ENCODE measurements at places on chromosomes 16 and 17. TPM values are rescaled to one million over a fixed set of nuclear protein-coding genes. Genes with fewer than 3 reads are reported as not detected.

- no peak for DNase-seq
Observed at GRCh38 chr16:212999-213398, 16.2 kb downstream of the LUC7L start.

DNA sequence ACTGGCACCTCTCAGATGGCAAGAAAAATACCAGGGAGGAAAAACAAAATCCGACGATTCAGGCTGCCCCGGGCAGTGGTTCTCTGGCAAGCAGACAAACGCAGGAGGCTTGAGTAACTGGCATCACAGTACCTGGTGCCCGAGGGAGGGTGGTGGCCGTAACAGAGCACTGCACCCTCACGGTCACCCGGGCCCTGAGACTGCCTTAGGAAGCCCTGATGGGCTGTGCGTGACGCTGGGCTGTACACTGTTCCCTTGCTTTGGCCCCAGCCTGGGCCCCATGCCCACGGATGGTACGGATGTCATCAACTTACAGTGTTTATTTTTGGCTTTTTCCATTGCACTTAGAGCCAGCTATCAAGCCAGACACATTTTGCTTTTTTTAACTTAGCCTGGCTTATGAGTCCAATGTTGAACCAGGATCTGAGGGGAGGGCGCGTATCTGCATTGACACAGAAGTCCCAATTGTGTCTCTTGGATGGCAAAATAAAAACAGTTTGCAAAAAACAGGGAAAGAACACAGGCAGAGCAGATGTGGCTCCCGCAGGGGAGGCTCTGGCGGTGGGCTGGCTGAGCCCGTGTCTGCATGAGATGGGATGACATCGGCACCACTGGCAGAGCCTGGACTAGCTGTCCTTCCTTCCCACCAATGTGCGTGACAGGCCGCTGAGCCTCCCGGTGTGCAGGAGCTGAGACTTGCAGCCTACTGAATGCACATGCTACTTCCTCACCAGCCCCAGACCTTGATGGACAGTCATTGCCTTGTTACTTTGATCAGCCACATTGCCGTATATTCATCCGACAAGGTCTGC lies 287.7 kb downstream of the FOXL1 start:
- DNase-seq: peak; percentile 42

The THOC6 gene
- 47.3 TPM for total RNA-seq

- DNase-seq: no peak
Observed at GRCh38 chr17:57478478-57479250, 222.3 kb downstream of the MSI2 start.

DNA sequence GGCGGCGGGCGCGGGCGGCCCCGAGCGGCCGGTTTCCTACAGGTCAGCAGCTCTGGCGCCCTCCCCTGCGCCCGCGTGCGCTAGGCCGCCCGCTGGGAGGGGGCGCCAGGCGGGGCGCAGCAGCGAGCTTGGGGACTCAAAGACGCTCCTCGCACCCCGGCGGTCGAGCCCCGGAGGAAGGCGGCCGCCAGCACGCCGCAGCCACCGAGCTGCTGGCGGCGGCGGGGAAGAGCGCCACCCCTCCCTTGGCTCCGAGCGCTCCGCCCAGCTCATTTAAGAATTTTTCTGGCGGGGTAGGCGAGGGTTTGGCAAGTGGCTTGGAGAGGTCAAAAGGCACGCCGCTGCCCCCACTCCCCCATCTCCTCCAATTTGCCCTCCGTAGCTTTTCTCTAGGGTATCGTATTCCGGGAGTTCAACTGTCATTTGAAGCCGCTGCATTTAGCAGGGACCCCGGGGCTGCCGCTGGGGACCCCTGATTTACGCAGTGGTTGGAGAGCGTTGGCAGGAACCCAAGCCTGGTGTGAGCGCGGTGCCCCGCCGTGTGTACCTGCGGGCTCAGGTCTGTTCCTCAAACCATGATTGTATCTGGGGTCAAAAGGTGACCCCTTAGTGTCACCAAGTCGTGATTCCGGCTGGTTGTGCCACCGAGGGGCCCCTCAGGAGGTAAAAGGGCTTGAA lies 59.5 kb upstream of the GSE1 start:
- peak; percentile 50 for DNase-seq

The KCNJ2 gene
- total RNA-seq: 0.36 TPM

- no peak for DNase-seq
Observed at GRCh38 chr17:12445331-12445730, 220.4 kb upstream of the MYOCD start.

DNA sequence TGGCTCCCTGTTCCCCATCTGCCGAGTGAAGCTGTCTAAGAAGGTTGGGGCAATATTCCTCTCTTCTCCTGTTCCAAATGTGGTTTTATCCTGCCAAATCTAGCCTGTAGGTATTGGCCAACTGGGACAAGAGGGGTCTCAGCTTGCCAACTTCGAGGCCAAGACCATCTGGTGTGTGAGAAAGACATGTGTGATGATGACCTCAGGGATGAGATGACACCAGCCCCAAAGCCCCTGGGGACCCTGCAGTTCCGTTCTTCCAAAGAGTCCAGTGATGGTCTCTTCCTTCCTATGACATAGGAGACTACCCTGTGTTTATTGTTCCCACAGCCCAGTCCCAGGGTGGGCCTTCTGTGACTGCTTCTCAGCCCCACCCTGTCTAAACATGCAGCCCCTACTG lies 34.8 kb upstream of the ADAMTS18 start:
- DNase-seq: no peak

The PRAC1 gene
- total RNA-seq: 33.5 TPM

The ADAP2 gene
- total RNA-seq: 2.5 TPM

DNA sequence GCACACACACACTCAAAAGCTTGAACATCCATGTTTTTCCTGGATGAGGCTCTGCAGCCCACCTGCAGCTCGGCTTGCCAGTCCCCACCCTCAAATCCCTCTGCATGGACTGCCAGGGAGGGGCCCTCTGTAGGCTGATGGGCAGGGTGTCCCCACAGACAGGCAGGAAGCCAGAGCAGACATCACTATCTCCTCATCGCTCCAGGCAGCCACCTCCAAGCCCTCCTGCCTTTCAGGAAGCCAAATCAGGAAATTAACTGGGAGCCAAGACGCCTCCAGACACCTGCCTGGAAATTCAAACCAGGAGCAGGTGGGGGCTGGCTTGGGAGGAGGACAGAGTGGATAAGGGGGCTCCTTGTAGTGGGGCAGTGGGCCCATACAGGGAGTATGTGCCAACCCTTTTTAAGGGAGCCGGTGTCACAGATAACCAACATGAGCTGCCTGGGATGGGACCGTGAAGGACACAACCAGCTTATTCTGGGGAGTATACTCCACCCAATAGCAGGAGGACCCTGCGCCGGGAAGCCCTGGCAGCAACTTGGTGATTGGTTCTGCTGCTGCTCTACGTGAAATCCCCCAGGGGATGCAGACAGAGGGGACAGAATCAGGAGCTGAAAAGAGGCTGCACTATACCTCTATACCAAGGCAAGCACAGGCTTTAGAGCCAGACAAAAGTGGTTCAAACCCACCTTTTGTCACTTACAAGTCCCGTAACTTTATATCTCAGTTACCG lies 139.1 kb downstream of the CCT6B start:
- DNase-seq: no peak

- DNase-seq: peak; percentile 44
Observed at GRCh38 chr17:78176548-78177025, 8.2 kb downstream of the SYNGR2 start.

GRCh38 chr16:12089492-12090150 lies 113.1 kb downstream of the SNX29 start:
- DNase-seq: no peak

The RAMP2 gene
- not detected for total RNA-seq

The HGS gene
- 177 TPM for total RNA-seq

GRCh38 chr16:56743840-56744239 lies 13.9 kb downstream of the NUP93 start:
- no peak for DNase-seq

- no peak for DNase-seq
Observed at GRCh38 chr17:63611354-63611753, 10.7 kb downstream of the TACO1 start.

DNA sequence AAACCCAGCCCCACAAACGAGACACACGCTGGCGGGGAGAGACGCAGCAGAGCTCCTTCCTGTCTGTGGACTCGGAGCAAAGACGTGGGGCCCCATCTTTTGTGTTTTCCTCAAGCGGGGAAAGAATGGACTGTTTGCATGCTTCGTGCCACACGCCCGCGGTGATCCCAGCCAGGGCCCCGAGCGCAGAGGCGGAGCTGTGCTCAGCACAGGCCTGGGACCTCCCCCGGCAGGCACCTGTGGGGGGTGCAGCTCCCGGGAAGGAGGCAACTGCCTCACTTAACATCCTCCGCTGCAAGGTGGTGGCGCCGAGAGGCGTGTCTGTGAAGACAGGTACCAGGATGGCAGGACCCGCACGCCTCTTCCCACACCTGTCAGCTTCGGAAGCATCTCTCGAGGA lies 19.1 kb downstream of the TRARG1 start:
- no peak for DNase-seq

DNA sequence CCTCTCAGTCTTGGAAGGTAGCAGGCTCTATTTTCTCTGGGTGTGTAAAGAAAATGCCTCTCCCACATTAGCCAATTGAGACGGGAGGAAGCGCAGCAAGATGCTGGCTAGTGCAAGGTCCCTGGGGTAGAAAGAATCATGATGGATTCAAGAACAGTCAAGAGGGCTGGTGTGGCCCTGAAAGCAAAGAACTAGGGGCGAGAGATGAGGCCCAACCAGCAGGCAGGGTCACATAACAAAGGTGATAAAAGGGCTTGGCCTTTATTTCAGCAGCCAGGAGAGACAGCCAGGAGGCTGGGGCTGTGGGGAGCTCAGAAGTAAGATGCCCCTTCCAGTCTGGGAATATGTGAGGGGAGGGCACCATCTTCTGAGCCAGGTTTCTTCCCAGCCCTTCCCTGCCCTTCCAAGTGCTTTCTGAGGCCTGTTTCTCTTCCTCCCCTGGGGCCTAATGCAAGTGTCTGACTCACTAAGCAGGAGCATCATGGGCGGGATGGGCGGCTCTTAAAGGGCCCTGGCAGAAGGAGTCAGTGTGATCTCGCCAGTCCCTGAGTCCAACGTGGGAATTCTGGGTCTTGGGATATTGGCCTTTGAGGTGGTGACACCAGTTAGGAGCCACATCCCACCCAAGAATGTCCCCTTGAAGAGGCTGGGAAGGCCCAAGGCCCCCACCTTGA lies 3.9 kb upstream of the NLRC5 start:
- DNase-seq: peak; percentile 65

DNA sequence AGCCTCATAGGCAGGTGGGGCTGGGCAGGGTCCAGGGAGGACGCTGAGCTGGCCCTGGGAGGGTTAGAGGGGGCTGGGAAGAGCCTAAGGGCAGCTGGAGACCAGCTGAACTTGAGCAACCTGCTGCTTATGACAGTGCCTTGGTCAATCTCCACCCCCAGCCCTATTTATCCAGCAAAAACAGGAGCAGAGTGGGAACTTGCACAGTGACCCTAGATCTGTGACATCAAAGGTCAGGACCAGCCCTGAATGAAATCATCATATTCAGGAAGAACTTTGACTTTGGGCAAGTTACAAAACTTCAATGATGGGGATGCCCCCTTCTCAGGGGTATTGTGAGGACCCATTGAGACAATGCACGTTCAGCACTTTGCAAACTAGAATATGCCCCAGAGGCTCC lies 9.4 kb downstream of the CD300LF start:
- DNase-seq: no peak

- peak; percentile 70 for DNase-seq
Observed at GRCh38 chr16:56848029-56848936, 16.7 kb upstream of the SLC12A3 start.

DNA sequence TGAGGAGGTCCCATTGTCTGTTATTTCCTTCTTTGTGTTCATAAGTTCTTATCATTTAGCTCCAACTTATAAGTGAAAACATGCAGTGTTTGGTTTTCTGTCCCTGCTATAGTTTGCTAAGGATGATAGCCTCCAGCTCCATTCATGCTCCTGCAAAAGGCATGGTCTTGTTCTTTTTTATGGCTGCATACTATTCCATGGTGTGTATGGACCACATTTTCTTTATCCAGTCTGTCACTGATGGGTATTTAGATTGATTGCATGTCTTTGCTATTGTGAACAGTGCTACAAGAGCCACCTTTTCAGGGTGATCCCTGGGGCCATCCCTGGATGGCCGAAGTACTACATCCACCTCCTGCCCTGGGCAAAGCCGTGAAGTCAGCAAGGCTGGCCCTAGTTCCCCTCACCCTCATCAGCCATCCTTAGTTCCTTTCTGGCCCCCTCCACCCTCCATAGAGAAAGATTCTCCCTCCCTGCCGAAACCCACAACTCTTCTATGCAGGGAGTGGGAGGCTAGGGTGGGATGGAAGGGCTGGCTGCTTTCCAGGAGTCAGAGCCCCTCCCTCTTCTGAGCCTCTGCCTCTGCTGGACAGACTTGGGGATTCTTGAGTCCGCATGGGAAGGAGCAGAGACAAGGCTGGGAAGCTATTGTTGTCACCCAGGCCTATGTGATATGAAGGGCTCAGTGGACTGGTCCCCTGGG lies 8.3 kb downstream of the MT1X start:
- DNase-seq: no peak

The KIF2B gene
- not detected for total RNA-seq

- DNase-seq: no peak
Observed at GRCh38 chr16:21214086-21214485, 2.7 kb upstream of the ZP2 start.

GRCh38 chr17:77738751-77739531 lies 219.6 kb upstream of the TNRC6C start:
- DNase-seq: no peak

DNA sequence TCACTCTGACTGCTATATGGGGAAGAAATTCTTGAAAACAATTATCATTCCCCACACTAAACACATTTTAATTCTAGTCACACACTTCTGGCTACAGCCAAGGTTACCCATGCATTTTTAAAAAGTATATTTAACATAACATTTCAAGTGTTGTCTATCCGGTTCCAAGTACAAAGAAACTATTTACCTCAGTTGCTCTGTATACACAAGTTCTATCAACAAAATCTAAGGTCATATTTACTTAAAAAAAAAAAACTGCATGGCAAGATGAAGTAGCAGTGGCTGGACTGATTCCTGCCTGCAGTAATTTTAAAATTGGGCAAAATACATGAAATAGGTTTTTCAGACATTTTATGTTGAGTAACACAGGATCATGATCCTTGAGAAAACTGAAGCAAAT lies 155.9 kb upstream of the TOM1L1 start:
- DNase-seq: no peak

DNA sequence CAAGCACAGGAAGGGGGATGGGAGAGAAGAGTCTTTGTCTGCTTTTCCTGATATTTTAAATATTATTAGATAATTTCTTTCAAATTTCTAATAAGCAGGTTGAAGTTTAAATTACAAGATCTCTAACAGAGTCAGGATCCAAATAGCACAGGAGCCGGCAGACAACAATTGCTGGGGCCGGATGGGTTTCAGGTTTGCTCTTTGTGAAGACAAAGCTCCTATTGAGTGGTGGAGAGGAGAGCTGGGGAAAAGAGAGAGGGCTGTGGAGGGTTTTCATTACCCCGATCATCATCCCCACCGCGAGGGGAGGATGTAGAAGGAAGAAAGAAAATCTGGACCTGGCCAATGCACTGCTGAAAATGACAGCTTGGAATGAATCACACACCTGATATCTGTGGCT lies 197.3 kb downstream of the SOX9 start:
- DNase-seq: no peak

GRCh38 chr16:23836404-23837311 lies 875 bp downstream of the PRKCB start:
- DNase-seq: no peak

- no peak for DNase-seq
Observed at GRCh38 chr17:78878871-78879527, 24.0 kb downstream of the CEP295NL start.

The EIF5A gene
- 1,140 TPM for total RNA-seq

The CDRT15L2 gene
- total RNA-seq: not detected

- DNase-seq: no peak
Observed at GRCh38 chr17:47273245-47273644, 19.6 kb downstream of the ITGB3 start.

The DOC2A gene
- total RNA-seq: 4.6 TPM

The ST6GALNAC1 gene
- total RNA-seq: 4.1 TPM

Measured in PC-3 (cell line).